ENCODE measurements at places on chromosomes 5 and 9. TPM values are rescaled to one million over a fixed set of nuclear protein-coding genes. Genes with fewer than 3 reads are reported as not detected.

CSF2 gene
- total RNA-seq, result not detected

- no peak for DNase-seq
Observed at GRCh38 chr9:135741276-135742219, 39.6 kb downstream of the KCNT1 start.

DNA sequence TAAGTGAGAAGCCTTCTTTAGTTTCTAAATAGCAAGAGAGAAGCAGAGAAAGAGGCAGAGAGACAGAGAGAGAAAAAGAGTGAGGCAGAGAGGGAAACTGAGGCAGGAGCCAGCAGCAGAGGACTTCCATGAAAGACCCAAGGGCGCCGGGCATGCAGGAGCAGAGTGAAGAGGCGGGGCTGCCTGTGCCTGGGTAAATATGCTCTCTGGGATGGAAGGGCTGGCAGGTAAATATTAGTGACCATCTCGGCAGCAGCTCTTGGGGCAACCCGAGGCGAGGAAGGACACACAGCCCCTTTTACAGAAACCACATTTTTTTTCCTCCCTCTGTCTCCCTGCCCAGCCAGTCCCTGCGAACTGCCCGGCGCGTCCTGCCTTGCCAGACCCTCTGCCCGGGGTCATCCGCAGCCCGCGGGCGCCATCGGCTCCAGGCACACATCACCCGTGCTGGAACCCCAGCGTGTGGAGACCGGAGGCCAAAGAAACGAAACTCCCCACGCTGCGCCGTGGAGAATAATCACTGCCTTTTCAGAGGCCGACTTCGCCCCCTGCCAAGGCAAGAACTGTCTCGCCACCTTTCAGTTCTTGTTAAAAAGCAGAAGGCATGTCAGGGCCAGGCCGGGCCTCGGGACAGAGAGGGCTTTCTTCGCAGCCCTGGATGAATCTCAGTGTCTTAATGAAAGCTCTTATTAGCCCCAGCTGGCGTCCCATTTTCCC is 61.3 kb downstream of the BOD1 start:
- no peak for DNase-seq

TCERG1 gene
- 66.0 TPM for total RNA-seq

NIM1K gene
- 0.54 TPM for total RNA-seq

DNA sequence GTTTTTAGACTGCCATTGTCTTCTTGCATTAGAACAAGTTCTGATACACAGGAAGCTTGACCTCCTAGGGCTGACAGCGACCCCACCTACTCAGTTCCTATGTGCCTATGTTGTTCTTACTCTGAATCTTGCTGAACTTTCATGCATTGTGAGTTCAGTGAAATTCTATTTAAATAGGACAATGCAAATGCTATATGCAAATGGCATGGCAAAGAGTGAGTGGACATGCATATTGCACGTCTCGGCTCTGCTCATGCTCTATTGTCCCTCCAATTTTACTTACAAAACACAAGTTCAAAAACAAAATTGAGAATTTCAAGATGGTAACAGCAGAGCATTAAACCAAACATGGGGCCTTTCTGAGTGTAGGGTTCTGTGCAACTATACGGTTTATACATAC is 5.3 kb upstream of the DCP2 start:
- no peak for DNase-seq

DNA sequence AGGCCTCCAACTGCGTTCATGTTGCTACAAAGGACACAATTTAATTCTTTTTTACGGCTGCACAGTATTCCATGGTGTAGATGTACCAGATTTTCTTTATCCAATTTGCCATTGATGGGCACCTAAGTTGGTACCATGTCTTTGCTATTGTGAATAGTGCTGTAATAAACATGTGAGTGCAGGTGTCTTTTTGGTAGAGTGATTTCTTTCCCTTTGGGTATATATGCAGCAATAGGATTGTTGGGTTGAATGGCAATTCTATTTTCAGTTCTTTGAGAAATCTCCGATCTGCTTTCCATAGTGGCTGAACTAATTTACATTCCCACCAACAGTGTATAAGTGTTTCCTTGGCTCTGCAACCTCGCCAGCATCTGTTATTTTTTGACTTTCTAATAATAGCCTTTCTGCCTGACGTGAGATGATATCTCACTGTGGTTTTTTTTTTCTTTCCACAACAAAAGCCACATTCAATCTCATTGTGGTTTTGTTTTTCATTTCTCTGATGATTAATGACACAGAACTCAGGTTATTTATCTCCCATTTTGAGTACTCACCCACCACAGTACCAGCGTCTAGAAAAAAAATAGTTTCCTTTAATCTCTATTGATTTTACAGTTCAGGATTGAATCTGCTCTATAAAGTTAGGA is 21.9 kb downstream of the ARRDC3 start:
- DNase-seq, result peak; percentile 63

GRCh38 chr5:113264046-113264445 is 170.7 kb downstream of the TSSK1B start:
- peak; percentile 61 for DNase-seq

GRCh38 chr5:178461004-178461730 is 129.0 kb downstream of the COL23A1 start:
- no peak for DNase-seq

- no peak for DNase-seq
Observed at GRCh38 chr9:27368316-27368985, 71.5 kb upstream of the EQTN start.
